ENCODE measurements at places on chromosomes 5 and 9.
A peak's percentile ranks its signal among the peaks of the same experiment; 100 is the strongest.

GRCh38 chr5:74490814-74491213, 149.7 kb downstream of the ENC1 start:
- DNase-seq: peak; percentile 2

DNA sequence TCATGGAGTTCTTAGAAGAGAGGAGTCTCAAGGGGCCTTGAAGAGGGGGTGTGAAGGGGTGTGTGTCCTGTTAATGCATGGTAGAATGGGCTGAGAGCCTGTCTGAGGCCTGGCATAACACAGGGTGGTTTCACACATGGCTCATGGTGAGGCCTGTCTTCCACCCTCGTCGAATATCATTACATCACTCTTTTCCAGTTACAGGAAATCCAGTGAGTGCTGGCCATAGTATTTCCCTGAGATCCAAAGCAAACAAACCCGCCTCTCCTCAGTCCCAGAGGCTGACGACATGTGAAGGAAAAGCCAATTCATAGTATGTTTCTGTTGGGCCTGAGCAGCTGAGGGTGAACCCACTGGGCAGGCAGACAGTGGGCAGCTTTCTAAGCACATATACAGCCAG, 159.4 kb upstream of the NR3C1 start:
- DNase-seq: no peak

DNA sequence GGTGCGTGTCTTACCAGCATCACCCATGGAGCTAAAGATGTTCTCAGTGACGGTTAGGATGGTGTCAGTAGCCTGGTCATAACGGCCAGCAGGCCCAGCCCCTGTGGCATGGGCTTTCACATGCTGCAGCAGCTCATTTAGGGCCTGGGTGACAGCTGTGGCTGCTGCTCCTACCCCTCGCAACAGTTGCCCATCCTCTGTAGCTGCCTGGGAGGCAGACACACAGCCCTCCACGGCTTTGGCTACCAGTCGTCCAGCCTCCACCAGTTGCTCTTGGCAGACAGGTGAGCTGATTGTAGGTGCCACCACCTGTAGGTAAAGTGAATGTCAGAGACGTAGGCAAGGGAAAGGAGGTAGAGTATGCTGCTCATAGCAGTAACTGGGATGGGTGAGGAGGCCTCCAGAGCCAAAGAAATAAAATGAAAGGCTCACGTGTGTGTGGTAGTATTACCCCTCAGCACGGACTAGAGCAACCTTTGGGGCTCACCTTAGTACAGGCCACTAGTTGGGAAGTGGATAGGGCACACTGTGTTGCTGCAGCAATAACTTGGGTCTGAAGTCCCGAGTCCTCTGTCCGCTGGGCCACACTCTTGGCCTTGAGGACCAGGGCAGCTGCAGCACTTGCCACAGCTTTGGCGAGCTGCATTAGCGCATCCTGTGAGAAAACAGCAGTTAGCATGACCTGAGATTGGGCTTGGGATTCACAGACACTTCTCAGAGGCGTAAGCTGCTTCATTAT, 14.7 kb downstream of the TLN1 start:
- DNase-seq: no peak

- DNase-seq: no peak
Observed at GRCh38 chr9:108257382-108257781, 598.4 kb downstream of the ACTL7B start.

DNA sequence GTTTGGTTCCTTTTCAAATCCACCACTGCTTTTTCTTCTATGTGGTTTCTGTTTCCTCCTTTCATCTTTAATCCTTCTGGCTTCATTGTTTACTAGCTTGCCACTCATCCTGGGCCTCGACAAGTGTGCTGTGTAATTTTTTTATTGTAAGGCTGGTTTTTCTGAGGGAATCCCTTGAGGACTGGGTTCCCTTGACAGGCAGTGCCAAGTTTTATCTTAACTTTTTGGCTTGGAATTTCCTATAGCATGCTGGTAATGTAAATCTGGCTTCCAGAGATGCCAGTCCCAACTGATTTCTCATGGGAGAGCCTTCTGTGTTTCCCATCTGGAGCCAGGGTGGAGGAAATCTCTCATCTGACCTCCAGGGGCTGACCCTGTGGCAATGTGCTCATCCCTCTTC, 184.7 kb downstream of the ROR2 start:
- DNase-seq: no peak

- no peak for DNase-seq
Observed at GRCh38 chr9:89353989-89354388, 35.7 kb downstream of the SECISBP2 start.

DNA sequence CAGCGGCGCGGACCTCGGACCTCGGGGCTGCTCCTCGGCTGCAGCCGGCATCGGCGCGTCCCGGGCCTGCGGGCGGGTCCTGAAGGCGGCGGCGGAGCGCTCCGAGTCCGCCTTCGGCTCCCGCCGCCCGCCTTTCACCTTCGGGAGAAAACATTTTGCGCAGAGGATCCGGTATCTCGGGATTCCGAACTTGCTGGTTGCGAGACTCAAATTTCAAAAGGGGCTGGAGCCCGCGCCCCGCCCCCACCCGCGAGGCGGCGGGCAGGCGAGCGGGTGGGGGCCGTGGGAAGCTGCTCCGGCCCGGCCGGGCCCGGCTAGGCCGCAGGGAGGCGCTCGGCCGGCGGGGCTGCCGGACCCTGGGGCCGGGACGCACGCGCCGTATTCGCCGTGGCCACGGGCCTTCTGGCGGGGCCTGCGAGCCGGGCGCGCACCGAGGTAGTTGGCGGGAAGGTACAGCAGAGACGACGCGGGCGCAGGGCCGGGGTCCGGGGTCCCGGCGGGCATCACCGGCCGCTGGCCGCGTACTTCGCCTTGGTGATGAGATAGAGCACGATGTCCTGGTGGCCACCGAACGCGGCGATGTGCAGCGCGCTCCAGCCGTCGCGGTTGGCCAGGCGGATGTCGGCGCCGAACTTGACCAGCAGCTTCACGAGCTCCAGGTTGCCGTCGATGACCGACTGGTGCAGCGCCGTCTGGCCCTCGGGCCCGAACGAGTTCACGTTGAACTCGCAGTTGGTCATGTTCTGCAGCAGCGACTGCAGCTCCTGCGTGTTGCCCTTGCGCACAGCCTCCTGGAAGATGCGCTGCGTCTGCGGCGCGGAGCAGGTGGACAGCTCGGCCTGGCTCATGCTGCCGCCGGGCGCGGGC, 757 bp downstream of the NRARP start:
- DNase-seq: no peak

DNA sequence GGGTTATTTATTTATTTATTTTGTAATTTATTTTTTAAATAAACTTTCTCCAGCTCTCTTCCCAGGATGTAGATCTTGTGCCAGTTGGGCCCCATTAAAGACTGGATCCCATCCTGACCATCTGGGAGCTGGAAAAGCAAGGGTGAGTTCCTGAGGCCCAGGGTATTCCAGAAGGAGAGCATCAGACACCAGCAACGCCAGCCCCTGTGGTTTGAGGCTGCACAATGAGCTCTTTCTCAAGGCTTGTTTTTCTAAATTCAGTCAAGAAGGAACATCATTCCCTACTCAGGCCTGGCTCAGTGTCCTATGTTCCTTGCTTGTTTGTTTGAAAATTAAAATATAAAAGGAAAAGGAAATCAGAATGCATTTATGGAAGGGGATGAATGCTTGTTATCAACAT, 313.3 kb downstream of the EBF1 start:
- DNase-seq: no peak
